ENCODE measurements at places on chromosomes 6 and 20. TPM values are rescaled to one million over a fixed set of nuclear protein-coding genes. Genes with fewer than 3 reads are reported as not detected.
A peak's percentile ranks its signal among the peaks of the same experiment; 100 is the strongest.

DNA sequence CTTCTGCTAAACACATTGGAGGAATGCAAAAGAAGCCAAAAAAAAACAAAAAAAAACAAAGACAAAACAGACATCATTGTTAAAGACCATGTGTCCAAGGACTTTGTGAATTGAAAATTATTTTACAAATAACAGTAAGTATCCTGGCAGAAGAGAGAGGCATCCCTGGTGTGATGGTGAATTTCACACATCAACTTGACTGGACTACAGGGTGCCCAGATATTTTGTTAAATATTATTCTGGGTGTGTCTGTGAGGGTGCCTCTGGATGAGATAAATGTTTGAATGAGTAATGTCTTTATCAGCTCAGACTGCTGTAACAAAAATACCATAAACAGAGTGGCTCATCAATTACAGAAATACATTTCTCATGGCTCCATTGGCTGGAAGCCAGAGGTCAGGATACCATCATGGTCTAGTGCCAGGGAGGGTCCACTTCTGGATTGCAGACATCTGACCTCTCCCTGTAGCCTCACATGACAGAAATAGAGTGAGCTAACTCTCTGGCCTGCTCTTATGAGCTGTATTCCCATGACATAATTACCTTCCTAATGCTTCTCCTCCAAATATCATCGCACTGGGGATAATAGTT, 12.2 kb upstream of the C6orf118 start:
- no peaks in the 10 kb centered on the region for H3K4me1 ChIP-seq
- H3K27me3 ChIP-seq, result no peaks in the 10 kb centered on the region
- H3K36me3 ChIP-seq, result no peaks in the 10 kb centered on the region
- no peak overlapping the region for H3K27ac ChIP-seq
- DNase-seq, result no peak

DNA sequence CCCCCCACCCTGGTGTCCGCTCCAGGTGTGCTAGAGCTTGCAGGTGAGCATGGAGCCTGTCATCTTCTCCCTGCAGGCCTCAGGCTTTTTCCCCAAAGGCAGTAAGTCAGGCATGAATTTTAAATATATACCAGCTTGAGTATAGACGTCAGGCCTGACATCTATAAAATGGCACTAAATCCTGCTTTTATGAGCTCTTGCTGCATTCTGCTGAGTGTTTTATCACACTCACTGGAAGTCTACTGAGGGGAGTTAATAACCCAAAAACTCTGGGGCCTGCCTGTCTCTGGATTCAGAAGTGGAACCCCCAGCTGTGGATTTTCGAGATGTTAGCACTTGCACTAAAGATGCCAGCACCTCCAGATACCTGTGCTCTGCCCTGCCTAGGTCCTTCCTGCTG, 133.4 kb upstream of the TOP1 start:
- peaks cover 3% of the 10 kb centered on the region for H3K4me1 ChIP-seq
- H3K27ac ChIP-seq, result no peak overlapping the region
- H3K27me3 ChIP-seq, result no peaks in the 10 kb centered on the region
- no peak overlapping the region for H3K4me3 ChIP-seq

DNA sequence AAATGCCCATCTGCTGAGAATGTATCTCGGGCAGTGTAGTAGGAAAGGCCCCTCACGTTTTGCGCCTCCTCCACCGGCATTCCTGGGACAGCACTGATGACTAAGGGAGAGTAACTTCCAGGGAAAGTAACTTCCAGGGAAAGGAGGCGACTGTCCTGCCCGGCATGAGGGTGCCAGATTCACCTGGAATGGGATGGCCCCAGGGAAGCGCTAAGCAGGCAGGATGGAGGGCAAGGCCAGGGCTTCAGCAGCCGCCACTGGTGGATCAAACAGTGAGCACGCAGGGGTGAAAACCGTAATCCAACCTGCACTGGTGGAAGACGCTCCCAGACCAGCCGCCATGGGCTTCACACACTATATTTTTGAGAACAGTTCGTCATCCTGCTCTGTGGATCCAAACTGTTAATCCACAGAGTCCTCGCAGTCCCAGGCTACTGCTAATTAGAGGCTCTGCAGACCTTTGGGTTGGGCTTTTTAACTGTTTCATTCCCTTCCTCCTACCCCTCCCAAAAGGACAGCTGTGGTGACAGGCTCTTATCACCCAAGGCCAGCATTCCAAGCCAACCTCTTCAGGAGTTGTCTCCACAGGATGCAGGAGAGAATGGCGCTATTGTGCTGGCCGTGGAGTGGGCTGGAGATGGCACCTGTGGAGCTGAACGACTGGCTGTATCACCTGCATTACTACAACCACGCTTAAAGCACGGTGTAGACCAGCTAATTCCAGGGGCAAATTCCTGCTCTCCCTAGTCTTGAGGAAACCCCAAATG, 178.9 kb downstream of the DLL1 start:
- H3K4me3 ChIP-seq, result no peak overlapping the region
- no peaks in the 10 kb centered on the region for H3K36me3 ChIP-seq
- no peak for DNase-seq
- H3K27me3 ChIP-seq, result no peaks in the 10 kb centered on the region
- no peak overlapping the region for H3K27ac ChIP-seq

DNA sequence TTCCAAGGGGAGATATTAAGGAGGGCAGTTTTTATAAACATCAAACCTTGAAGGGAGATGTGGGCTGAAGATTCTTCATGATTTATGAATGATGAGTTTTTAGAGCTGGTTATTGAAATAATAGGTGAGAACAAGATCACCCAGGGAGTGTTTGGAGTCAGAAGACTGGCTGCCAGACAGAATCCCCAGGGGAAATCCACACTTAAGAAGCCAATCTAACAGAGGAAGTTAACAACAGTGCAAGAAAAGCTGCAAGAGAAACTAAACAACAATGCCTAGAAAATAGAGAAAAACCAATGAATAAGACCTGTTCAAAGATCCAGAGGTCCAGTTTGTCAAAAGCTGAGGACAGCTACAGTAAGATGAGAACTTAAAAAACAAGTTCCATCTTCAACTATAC, 167.9 kb upstream of the MAN1A1 start:
- no peaks in the 10 kb centered on the region for H3K4me1 ChIP-seq
- no peak overlapping the region for H3K27ac ChIP-seq
- no peaks in the 10 kb centered on the region for H3K36me3 ChIP-seq
- no peak for DNase-seq
- H3K27me3 ChIP-seq, result no peaks in the 10 kb centered on the region

DNA sequence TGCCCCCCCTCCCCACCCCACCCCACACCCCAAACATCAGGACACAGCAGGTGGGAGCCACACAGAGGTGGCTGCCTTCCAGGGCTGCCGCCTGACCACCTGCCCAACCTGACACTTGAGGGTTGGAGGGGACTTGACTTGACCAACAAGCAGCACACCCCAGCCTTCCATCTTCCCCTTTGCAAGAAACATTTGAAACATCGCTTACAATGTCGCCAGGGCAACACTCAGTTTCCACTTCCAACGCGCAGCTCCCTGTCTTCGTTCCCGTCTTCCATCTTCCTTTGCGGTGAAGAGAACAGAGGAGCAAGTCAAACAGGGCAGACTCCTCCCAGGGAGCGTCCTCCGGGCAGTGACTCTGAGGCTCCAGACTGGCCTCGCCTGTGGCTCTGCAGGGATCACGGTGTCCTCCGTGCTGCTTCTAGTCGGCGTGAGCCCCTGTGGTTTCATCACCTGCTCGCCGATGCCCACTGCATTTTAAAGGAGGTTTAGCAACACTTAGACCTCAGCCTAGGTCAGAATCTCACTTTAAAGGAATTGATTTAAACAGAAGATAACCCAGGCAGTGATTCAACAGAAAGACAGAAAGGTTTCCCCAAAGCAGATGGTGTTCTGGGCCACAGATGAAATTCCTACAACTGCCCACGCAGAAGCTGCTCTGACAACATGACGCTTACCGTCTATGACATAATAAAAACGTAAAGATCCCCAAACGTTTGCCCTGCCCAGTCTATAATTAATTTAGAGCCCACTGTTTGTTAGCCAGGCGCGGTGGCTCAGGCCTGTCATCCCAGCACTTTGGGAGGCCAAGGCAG, 130.8 kb downstream of the TAF4 start:
- no peak overlapping the region for H3K4me3 ChIP-seq
- H3K36me3 ChIP-seq, result no peaks in the 10 kb centered on the region
- H3K4me1 ChIP-seq, result no peaks in the 10 kb centered on the region
- DNase-seq, result no peak
- no peak overlapping the region for H3K27ac ChIP-seq

GRCh38 chr6:139027620-139028182, 844 bp upstream of the ABRACL start:
- H3K27ac ChIP-seq, result peak overlapping the region; percentile 82
- no peaks in the 10 kb centered on the region for H3K36me3 ChIP-seq
- H3K4me3 ChIP-seq, result peak overlapping the region; percentile 84
- DNase-seq, result no peak

- no peaks in the 10 kb centered on the region for H3K27me3 ChIP-seq
- no peaks in the 10 kb centered on the region for H3K4me1 ChIP-seq
- no peak for DNase-seq
- H3K4me3 ChIP-seq, result no peak overlapping the region
Measured at GRCh38 chr6:43856005-43856765, 86.2 kb downstream of the VEGFA start.

DNA sequence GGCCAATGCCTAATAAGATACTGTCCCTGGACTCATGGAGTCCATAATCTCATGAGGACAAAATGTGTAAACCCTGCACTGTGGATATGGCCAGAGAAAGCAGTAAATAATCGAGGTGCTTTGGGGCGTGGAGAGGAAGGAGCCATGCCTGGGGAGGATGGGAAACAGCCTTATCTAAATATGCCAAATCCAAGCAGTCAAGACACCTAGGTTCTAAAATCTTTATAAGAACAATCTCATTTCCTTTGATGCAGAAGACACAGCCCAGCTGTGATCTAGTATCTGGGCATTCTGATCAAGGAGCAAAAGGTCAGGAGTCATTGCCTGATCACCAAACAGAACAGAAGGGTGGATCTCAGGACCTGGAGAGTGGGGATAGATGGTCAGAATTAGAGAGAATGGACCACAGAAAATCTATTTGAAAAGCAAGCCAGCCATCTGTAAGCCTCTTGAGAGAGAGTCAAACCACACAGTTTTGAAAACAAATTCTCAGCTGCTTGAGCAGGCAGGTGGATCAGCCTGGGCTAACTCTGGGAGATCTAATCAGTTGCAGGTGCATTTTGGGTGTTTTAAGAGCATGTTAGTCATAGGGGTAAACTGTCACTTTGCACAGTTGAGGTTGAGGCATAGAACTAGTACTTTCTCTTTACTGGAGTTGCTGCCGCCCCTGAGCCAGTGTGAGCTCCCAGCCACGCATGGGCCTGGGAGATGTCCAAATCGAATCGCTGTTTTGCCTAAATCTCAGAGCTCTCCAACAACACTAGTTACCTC, 130.8 kb upstream of the TNFAIP3 start:
- no peak overlapping the region for H3K27ac ChIP-seq
- H3K4me1 ChIP-seq, result peaks cover 4% of the 10 kb centered on the region
- no peaks in the 10 kb centered on the region for H3K36me3 ChIP-seq

- H3K4me1 ChIP-seq, result no peaks in the 10 kb centered on the region
- H3K4me3 ChIP-seq, result no peak overlapping the region
- H3K27me3 ChIP-seq, result no peaks in the 10 kb centered on the region
- H3K36me3 ChIP-seq, result no peaks in the 10 kb centered on the region
- no peak for DNase-seq
Measured at GRCh38 chr6:15001326-15001910, 244.5 kb upstream of the JARID2 start.

GRCh38 chr6:113627480-113627879, 229.7 kb upstream of the MARCKS start:
- peaks cover 21% of the 10 kb centered on the region for H3K4me1 ChIP-seq
- no peaks in the 10 kb centered on the region for H3K36me3 ChIP-seq
- no peak overlapping the region for H3K27ac ChIP-seq
- no peaks in the 10 kb centered on the region for H3K27me3 ChIP-seq

- H3K27me3 ChIP-seq, result no peaks in the 10 kb centered on the region
- no peak overlapping the region for H3K27ac ChIP-seq
- H3K4me3 ChIP-seq, result no peak overlapping the region
- DNase-seq, result no peak
- no peaks in the 10 kb centered on the region for H3K4me1 ChIP-seq
Measured at GRCh38 chr20:22489626-22490286, 94.6 kb downstream of the FOXA2 start.

DNA sequence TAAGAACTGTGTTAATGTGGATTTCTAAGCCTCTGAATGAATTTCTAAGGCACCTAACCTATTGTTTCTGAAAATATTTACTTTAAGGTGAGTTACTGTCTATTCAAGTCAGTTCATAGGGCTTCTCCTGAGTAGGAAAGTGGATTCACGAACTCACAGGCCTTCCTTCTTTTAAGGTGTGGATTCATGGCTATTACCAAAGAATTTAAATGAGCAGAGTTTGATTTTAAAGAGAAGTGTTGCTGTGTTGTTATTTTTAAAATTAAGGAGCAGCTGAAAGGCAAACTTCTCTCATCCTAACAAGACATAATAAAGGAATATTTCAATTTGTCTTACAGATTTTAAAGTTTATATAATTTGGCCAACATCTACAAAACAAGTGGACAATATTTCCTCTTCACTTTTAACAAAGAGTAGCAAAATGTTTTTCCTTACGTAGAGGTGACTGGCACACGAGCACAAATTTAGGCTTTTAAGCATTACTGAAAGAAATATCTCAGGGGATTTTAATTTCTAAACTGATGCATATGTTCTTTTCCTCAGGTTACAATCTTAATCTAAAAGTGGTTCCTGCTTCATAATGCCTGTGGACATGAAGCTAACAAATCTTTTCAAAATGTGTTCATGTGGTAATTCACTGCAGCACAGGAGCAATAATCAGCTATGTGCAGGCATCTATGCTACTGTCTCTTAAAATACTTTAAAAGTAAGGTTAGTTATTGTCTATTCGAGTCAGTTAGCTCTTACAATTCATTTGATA, 602 bp upstream of the TSPYL4 start:
- H3K4me3 ChIP-seq, result peak overlapping the region; percentile 89
- no peaks in the 10 kb centered on the region for H3K36me3 ChIP-seq
- H3K27ac ChIP-seq, result peak overlapping the region; percentile 89
- no peaks in the 10 kb centered on the region for H3K27me3 ChIP-seq

DNA sequence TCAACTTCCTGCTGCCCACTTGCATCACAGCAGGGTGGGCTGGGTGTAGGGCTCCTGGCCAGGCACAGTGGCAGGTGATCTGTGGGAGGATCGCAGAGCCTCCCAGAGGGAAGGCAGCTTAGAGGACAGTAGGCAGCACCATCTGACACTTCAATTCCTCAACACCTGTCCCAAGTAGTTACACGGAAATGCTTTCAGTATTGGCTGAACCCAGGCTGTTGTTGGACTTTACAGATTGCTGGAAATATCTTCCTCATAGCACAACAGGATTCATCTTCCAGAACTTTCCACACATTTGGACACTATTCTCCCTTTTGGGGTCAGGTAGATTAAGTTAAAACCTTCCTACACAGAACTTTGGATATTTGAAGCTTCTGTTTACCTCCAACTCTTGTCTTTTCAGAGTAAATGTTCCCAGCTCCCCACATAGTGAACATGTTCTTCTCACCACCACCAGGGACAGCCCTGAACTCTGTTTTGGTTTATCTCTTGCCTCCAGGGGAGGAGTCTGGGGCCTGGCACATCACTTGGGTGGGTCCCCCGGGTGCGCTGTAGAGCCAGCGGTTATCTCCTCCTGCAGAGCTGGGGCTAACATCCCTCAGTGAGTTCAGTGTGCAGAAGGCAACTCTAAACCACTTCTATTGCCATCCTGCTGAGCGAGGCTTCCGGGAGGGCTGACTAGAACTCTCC, 3.5 kb upstream of the SLC22A2 start:
- no peaks in the 10 kb centered on the region for H3K36me3 ChIP-seq
- H3K27ac ChIP-seq, result no peak overlapping the region

- DNase-seq, result no peak
- H3K36me3 ChIP-seq, result no peaks in the 10 kb centered on the region
- H3K4me1 ChIP-seq, result peaks cover 9% of the 10 kb centered on the region
- no peak overlapping the region for H3K27ac ChIP-seq
Measured at GRCh38 chr6:157774153-157775135, 48.6 kb upstream of the SNX9 start.

The LY6G5C gene
- not detected for total RNA-seq

The NKX2-4 gene
- not detected for total RNA-seq
